NCI-H2107 (cell line): ENCODE measurements at places on chromosomes 11 and 22.

GRCh38 chr22:45968751-45969413 is 8.1 kb downstream of the WNT7B start:
- DNase-seq: no peak

DNA sequence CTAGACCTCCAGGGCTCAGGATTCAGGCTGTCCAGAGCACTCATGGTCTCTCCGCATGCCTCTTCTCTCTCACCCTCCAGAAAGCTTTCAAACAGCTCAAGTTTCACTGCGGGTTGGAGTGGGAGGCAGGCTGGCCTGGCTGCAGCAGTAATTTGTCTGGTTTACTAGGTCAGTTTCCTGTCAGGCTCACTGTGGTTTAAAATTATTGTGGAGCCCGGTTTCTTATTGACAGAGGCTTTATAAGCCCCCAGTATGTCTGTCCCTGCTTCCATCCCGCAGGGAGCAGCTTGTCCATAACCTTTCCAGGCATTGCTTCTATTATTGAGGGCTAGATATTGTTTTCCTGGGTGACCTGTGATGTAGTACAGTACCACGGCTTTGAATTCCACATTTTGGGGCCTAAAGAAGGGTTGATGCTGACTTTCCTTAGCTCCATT is 235.3 kb upstream of the SORL1-AS1 start:
- DNase-seq: no peak

DNA sequence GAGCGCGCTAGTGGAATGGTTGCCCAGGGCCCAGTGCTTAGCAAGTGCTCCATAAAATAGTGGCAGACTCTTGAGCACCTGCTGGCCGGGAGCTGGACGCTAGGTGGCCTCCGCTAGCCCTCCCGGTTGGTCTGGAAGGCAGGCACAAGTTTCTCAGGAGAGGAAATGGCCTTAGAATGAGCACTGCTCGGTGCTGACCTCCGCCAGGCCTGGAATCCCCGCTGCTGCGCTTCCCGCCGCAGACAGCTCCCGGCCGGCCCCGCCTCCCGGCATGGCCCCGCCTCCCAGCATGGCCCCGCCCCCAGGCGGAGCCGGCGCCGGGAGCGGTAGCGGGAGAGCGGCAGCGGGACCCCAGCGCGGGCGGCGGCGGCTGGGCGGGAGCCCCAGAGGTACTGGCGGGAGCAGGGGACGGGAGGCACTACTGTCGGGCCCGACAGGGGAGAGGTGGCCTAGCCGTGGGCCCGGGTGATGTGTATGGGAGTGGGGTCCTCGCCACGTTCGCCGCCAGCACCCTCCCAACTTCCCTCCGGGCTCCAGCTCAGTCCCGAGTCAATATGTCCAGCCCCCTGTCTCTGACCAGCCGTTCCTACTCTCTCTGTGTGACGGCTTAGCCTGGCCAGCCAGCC is at the start of gene SIPA1:
TSS of gene SIPA1 (plus strand) at position 308 of the 626 bp plus-strand sequence. CDS start 2,821 bp downstream, outside the sequence.
- no peak for DNase-seq

- DNase-seq: no peak
Observed at GRCh38 chr11:6824136-6824823, 21.2 kb upstream of the OR10A5 start.

DNA sequence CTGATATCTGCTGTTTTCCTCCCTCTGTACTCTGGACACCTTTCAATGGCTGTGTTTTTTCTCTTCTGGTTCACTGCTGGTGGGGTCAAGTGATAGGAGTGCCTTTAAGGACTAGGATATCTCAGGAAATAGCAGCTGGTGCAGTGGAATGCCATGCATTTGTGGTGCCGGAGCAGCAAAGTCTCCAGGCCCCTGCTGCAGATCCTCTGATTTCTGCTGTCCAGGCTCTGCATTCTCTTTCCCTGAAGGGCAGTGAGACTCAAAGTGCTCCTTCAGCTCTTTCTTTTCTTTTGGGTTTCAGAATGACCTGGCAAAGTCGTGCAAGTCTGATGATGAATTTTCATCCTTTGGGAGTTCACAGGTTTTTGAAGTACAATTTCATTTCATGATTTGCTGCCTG is 774.3 kb downstream of the FAM181B start:
- DNase-seq: no peak

DNA sequence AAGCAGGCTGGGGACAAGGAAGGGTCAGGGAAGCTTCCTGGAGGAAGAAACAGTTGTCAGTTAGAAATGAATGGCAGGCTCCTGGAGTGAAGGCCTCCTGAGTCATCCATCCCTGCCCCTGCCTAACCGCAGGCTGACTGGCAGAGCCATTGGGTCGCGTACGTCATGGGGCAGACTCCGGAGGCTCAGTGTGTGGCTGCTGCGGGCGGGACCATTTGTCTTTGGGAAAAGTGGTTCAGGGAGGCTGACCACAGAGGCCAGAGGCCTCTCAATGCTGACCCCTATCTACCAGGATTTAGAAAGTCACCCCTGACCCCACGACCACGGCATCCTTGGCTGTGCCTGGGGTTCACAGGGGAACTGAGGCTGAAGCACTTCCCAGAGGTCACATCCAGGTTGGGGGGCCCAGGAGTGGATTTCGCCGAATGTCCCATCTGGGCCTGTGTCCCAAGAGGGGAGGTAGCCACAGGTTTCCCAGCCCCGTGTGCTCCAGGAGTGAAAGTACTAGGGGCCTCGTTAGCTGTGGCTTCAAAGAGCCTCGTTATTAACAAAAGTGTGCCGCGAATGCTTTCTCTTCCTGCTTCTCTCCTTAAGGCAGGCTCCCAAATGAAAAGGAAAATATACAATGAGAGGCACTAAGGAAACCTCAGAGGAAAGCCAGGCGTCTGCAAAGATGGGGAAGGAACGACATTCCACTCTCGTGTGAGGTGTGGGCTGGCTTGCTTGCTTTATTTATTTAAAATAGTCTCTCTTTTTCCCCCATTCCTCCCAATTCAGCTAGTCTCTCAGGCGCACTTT is 58.9 kb downstream of the FLRT1 start:
- no peak for DNase-seq

GRCh38 chr11:45935349-45936064 is 13.1 kb downstream of the LARGE2 start:
- DNase-seq: no peak

DNA sequence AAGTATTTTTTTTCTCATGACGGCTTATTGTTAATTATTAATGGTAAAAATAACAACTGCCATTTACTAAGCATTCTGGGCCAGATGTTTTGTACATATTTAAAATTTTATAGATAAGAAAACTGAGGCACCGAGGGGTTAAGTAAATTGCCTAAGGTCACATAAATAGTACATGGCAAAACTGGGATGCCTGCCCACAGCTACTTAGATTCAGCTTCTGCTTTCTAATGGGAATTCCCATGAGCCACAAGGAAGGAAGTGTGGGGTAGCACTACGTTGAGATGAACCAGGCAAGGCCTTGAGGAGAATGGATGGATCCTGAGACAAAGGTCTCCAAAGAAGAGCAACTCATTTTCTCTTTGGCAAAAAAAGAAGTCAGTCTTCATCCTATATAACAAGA is 11.9 kb upstream of the PHF21A start:
- DNase-seq: no peak

GRCh38 chr11:123286761-123287160 is 91.7 kb upstream of the CLMP start:
- DNase-seq: no peak

GRCh38 chr11:26841818-26842473 is 120.1 kb upstream of the SLC5A12 start:
- DNase-seq: no peak

DNA sequence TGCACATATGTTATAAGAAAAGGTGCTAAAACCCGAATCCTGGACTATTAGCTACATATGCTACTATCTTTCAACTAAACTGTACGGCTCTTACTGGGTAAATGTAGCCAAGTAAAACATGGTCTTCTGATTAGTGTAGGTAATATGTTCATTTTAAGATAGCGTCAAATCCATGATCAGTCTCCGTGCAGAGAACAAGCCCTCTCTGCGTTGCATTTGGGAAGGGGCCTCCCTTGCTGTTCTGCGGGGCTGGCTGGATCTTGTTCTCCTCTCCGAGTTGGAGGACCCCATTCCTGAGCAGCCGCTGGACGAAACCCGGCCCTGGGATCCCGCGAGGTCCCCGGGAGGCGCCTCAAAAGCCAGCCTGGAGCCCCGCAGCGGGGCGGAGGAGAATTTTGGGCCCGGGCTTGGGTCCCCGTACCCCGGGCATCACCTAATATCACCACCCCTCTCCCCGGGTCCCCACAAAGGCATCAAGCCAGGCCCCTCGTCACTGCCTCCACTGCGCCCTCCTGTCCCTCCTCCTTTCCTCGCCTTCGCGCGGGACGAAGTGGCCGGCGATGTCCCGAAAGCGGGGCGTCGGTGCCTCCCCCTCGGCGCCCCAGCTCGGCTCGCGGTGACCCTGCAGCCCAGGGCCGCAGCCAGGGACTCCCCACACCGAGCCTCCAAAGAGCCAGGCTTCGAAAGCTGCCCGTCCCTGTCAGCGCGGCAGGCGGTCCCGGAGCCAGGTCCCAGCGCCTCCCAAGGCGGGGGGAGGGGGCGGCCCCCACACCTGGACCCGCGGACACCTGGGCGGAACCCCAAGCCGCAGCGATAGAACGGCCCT is 54.5 kb upstream of the FBXO3 start:
- no peak for DNase-seq

DNA sequence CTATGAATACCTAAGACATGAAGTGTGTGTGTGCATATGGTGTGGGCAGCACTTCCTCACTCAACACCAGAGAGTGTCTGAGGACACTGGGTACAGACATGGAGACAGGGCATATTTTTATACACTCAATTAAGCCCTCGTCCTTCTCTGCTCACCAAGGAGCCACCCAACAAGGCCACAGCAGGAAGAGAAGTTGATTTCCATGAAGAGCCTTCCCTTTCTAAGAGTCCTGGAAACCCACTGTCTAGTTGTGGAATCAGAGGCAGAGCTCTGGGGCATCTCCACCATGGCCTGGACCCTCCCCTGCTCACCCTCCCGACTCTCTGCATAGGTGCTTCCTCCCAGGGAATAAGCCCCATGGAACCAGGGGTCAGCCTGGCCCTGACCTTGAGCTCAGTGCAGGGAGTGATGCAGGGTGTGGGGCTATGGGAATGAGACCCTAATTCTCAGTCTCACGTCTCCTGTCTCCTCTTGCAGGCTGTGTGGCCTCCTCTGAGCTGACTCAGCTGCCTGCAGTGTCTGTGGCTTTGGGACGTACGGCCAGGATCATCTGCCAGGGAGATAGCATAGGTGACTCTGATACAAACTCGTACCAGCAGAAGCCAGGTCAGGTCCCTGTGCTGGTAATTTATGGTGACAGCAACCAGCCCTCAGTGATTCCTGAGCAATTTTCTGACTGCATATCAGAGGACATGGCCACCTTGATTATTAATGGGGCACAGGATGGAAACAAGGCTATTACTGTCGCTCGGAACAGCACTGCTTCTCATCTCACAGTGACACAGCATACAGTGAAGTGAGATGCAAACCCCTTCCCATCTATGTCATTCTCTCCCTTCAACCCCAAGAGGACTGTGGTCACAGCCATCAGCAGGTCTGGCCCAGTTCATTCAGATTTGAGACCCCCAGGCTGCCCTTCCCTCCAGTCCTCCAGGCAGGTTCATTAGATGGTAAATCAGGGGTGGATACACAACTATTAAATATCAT is 14.6 kb upstream of the IGLL5 start:
- DNase-seq: no peak

- DNase-seq: no peak
Observed at GRCh38 chr11:40274017-40274416, 1185.4 kb downstream of the LRRC4C start.

GRCh38 chr11:117217141-117218084 is 14.5 kb downstream of the PCSK7 start:
- DNase-seq: no peak

DNA sequence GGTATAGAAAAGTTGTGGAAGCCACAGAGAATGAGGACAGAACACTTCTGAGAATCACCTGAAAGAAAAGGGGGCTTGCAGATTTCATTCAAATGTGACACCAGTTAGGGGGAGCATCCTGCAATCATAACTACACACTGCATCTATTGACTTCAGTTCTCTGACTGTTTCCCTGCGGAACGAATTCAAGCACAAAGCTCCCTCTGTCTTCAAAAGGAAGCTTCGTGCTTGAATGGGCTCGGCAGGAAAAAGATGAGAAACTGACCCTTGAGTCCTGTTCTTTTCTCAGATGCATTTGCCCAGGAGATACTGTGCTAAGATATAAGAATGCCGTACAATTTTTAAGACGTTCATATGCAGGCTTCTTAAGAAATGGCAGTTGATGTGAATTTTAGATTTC is 2000.4 kb upstream of the RAG2 start:
- DNase-seq: no peak

- no peak for DNase-seq
Observed at GRCh38 chr22:32542677-32543357, 68.2 kb downstream of the FBXO7 start.

GRCh38 chr11:889687-890475 is 20.7 kb downstream of the CHID1 start:
- DNase-seq: no peak

DNA sequence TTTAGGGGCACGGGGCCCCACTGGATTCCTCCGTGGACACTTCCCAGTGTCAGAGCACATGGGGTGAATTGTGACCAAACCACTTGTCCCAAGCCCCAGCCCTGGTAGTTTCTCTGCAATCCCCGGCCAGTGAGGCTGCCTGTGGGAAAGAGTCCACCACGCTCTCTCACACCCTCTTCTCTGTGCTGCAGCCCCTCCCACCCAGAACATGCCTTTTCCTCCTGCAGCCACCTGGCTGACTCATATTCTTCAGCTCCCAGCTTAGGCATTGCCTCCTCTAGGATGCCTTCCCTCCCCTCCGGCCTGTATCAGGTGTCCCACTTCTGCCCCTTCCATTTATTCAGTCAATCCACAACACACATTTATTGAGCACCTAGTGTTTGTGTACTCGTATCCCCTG is 5.4 kb upstream of the RPS6KB2 start:
- no peak for DNase-seq

- DNase-seq: no peak
Observed at GRCh38 chr11:61702701-61703312, 22.6 kb downstream of the DAGLA start.

DNA sequence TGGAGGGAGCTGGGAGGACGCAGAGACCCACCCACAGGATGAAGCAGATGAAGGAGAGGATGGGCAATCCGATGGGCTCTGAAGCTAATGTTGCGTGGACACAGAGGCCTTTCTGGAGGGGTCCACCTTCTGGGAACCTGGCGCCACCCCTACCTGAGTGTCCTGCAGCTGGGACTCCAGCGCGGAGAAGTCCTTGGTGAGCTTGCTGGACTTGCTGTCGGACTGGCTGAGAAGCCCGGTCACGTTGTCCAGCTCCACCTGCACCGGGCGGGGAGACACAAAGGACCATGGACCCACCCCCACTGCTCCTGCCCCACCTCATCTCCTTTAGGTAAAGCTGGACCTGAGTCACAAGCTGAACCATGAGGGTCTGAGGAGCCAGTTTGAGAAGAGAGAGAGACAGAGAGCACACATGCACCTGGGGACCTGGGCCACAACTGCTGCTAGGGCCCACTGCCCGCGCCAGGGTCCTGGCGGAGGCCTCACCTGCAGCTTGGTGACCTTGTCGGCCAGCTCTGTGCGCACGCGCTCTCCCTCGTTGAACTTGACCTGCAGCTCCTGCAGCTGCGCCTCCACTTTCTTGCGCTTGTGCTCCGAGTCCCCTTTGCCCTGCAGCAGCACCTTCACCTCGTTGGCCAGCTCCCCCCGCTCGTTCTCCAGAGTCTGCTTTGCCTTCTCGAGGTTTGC is 40.8 kb downstream of the APOL1 start:
- no peak for DNase-seq
